ENCODE measurements at places on chromosomes 2 and 18. TPM values are rescaled to one million over a fixed set of nuclear protein-coding genes. Genes with fewer than 3 reads are reported as not detected.

EVX2 gene
- not detected for total RNA-seq

DNA sequence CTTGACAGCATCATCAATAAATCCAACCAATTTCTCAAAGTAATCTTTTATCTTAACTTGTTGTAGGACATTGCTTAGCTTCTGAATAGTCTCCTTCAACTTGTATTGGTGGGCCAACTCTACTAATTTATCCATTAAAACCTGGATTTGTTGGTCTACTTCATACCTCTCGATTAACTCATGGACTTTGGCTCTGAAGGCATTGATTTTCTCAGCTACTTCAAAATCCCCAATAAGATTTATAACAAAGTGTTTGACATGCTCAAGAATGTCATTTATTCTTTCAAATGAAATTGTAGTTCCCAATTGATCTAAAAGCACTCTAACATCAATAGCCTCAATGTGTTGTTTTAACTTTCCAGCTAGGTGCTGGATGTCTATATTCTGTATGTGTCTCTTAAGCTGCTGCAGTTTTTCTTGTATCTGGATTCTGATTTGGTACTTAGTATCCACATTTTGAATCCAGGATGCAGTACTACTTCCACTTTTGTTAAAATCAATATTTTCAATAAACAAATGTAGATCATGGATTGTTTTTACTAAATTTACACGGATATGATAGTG, 34.1 kb downstream of the APOB start:
- DNase-seq = no peak

AGXT gene
- not detected for total RNA-seq

DNA sequence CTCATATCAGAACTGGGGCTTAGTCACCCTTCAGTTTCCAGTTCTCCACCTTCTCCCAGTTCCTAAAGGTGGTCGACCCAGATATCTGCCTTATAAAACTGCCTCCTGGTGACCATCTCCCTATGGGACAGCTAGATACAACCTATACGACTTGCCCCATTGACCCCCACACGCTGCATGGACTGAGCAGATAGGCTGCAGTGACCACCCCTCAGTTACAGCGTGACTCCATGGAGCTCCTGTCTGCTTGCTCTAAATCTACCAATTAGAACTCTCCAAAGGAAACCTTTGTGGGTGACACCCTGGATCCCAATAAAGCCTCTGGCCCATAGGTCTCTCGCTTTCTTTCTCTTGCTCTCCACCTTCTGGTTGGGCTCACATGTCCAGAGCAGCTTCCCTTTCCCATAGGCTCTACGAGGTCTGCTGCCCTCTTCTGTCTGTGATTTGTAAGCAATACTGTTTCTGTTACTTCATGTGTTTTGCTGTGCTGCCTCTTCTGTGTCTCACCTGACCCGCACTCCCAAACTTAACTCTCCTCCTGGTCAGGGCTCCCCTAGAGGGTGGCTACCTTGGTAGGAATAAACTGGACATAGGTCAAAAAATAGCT, 971.3 kb upstream of the FAM98A start:
- no peak for DNase-seq

DNA sequence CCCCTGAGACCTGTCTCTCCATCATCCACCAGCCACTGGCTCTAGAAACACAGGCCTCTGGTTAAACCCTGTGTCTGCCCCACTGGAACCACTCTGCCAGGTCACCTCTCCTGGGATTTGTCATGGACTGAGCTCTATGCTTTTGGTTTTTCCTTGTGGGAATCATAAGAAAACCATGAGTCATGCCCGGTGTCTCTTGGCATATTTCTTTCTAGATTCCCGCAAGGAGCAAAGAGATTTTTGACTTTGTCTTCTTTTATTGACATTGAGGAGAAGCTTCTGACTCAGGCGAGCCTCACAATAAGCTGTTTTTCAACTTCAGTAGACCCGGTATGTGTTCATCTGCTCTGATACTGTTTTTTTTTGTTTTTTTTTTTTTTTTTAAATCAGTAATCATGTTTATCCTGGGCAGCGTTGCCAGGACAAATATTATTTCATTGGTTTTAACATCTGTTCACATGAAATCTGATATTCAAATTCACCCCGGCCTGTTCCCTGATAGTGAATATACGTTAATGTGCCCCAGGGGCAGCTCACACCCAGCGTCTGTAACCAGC, 207.1 kb downstream of the ACKR3 start:
- no peak for DNase-seq

ATP9B gene
- total RNA-seq = 18.6 TPM

CCDC138 gene
- 9.5 TPM for total RNA-seq

DNA sequence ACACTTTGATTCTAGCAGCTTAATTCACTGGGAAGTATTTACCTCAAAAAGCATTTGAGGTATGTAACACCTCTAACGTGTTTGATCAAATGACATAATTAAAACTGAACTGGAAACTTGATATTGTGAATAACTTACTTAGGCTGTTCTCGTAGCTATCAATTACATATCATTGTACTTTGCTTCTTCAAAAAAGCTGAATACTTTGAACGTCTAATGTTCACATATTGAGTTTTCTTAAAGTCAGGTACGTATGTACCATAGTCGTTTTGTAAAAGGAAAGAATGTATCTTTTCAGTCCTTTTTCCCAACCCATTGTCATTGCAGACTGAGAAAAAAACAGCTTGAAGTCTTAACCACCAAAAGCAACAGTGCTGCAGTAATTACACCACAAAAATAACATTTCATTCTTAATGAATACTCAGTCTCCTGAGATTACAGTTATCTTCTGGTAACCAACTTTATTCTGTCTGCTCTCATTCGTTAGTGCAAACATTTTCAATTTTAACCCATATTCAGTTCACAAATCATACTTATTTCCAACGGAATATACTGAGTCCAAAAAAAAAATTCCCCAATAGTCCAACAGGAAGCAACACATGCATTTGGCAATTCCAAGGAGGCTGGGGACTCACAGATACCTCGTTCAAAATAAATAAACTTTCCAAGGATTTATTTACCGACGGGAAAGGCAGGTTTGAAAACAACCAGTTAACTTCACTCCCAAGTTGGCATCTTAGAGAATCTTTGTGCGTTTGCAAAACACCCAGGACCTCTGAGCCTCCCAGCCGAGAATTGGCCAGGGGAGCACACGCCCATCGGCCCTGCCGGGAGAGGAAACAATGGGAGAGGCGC, 1.1 kb downstream of the CHN1 start:
- DNase-seq = no peak

- DNase-seq = no peak
These were observed 240.1 kb upstream of the VRK2 start for GRCh38 chr2:57806449-57806968.

YPEL5 gene
- 33.3 TPM for total RNA-seq

GRCh38 chr2:98538280-98539041, 69.9 kb downstream of the COA5 start:
- no peak for DNase-seq

All from activated naive CD4-positive, alpha-beta T cell treated with anti-CD3 and anti-CD28 coated beads for 36 hours (primary cell).